ENCODE measurements at places on chromosomes 16 and 17.

- DNase-seq = no peak
These were observed 8.5 kb downstream of the KRTAP1-5 start for GRCh38 chr17:41018541-41018940.

DNA sequence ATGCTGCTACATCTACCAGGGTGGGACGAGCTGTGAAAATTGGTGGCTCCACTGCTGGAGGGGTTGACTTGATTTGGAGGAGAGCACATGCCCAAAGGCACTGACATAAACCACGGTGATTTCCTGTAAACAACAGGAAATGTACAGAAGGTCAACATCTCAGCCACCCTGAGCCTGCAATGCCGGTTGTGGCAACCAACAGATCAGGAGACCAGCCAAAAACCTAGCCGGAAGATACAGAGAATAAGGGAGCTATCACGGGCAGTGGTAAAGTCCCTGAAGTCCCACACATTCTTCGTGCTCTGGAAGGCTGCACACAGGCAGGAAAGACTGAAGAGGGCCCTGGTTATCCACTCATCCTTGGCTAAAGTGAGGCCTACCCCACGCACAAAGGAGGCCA lies 56.2 kb downstream of the ADCY9 start:
- DNase-seq = no peak

GRCh38 chr16:1181404-1182315 lies 28.8 kb downstream of the CACNA1H start:
- DNase-seq = no peak

- DNase-seq = no peak
These were observed 39.7 kb downstream of the PSME3IP1 start for GRCh38 chr16:57146040-57146647.

- DNase-seq = no peak
These were observed 96.2 kb downstream of the SSH2 start for GRCh38 chr17:29833801-29834200.

DNA sequence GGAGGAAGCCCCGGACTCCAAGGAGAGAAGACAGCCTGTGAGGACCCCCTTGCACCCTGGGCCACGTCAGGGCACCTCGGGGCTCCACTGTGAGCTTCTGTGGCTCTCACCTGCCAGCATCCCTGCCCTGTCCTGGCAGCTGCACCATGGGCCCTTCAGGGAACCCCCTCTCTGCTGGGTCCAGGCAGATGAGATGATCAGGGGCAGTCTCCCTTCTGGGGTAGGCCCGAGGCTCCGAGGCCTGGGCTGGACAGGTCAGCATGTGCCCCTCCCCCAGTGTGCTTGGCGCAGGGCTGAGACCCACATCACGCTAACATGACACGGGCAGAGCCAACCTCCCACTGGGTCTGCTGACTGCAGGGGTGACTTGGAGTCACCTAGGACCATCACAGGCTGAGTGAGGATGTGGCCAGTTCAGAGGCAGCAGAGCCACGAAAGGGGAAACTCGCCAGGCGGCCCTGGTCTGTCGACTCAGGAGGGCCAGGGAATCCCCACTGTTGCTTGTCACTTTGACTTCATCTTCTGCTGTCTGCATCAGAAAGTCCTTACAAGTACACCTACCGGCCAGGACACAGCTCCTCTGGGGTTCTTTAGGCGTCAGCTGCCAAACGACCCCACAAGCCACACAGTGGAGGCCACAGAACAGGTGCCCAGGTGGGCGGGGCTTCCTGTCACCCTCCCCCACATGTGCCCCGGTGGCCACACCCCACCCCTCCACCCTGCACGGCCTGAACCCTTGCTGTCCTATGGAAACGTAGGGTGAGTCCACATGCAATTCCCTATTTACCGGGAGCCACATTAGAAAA lies 2.2 kb downstream of the GALNS start:
- DNase-seq = no peak

- DNase-seq = no peak
These were observed 14.0 kb downstream of the ATP5PD start for GRCh38 chr17:75032720-75033280.

- DNase-seq = no peak
These were observed 47.4 kb upstream of the JPH3 start for GRCh38 chr16:87554754-87555427.

GRCh38 chr16:59826767-59827166 lies 1092.7 kb upstream of the GOT2 start:
- no peak for DNase-seq

Data from NCI-H748 treated with DMSO at 0.1 percent for 48 hours (cell line).